BJ (cell line): ENCODE measurements at places on chromosomes 12 and 14.

DNA sequence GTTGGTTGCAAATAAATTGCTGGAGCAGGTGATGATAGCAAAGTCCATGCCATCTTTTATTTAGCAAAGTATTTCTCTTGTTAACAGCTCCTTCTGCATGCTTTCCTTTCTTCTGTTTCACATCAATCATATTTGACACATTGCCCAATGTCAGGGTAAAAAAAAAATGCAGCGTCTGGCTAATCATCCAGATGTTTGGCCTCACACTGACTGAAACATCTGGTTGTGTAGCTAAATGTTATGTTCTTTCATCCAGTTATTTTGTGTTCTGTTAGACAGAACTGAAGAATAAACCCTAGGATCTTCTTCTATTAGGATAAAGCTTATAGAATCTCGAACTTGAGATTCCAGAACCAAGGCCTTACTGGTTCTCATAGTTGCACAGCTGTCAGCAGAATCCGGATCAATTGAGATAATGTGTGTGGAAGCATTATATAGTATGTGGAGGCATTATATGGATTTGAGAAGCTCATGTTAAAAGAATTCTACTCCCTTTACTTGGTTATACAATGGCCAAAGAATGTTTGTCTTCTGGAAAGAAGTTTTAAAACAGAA, 859.2 kb downstream of the DIO2 start:
- DNase-seq: no peak

DNA sequence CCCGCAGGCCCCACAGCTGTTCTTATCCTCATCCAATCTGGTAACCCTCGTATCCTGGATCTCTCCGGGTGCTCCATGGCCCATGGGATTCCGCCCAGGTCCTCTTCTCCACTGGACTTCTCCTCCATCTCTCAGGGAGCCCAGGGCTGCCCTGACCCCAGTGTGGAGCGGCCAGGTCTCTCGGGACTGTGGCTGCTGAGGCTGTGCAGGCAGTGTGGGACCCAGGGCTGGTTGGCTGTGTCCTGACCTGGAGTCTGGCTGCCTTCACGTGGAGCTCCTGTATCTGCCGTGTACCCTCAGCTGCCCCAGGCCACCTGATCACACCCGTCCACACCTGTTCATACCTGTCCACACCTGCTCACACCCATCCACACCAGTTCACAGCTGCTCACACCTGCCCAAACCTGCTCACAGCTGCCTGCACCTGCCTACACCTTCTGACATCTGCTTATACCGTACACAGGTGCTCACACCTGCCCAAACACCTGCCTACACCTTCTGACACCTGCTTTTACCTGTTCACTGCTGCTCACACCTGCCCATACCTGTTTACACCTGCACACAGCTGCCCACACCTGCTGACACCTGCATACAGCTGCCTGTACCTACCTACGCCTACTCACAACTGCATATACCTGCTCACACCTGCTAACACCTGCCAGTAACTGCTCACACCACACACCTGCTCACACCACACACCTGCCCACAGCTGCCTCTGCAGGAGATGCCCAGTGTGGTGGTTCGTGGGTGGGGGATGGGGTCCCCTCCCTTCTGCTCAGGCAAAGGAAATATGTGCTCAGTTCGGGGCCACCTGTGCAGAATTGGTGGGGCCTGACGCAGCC, 92.2 kb downstream of the GALNT9 start:
- no peak for DNase-seq

DNA sequence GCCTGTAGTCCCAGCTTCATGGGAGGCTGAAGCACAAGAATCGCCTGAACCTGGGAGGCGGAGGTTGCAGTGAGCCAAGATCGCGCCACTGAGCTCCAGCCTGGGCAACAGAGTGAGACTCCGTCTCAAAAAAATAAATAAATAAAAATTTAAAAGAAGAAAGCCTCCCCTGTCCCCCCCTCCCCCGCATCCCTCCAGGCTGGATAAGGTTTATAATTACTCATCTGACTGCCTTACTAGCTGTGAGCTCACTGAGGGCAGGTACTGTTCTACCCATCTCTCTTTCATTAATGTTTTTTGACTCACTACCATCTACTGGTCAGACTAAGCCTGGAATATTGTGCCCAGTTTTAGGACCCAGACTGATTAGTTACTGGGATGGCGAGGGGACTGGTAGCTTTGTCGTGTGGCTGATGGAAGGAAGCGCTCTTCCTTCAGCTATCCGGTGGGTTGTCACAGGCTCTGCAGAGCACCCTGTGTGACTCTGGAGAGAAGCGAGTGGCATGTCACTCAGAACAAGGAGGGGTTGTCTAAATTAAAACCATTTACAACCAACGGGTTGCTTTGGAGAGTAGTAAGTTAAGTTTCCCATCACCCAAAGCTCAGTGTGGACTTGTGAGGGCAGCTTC, 16.9 kb downstream of the EVL start:
- no peak for DNase-seq

DNA sequence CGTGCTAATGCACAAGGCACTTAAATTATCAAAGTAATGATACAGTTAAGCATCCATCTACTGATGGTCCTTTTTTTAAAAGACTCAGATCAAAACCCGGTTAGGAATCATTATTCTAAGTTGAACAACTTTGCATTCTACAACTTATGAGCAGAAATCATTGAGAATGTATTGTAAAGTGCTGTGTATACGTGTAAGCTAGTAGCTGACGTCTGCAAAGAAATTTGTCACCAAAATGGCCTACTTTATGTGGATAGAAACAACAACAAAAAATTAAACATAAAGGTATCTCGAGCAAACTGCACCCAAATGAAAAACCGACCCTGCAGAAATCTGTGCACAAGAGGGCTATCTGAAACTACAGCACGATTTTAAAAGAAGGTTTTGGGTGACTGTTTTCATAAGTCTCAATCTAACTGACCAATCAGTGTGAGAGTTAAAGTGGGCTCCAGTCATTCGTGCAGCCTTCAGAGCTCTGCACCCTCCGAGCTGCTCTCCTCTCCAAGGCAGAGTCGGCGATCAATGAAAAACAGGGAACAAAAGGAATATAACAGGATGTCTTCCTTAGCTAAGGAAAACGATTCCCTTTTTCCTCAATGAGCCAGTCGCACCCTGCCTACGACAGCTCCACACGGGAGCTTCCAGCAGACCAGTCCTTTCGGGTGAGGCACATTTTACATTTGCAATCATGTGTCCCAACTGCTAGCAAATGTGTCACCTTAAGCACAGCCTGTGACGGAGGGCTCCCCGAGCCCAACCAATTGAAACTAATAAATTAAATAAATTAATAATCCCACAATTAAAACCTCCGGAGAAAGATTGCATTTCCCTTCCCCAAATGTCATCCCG, 200.7 kb upstream of the FOXN3 start:
- DNase-seq: no peak

DNA sequence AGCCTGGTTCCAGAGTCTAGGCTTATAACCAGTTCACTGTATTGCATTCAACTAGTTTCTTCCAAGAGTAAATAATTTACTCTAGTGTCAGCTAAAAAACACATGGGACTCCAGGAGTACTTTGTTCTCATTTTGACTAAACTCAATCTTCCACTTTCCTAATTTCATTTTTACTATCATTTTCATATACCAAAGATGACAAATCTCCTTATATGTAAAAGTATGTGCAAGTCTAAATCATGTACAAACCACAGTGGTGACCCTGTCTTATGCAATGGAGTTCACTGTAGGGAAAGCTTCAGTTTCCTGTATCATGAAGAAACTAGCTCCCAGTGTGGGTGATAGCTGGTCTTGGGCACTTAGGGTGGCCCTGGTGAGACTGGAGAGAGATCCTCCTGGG, 151.6 kb downstream of the HELB start:
- DNase-seq: no peak
